ENCODE measurements at places on chromosomes 1 and 21.
A peak's percentile ranks its signal among the peaks of the same experiment; 100 is the strongest.

GRCh38 chr1:25723250-25723880, 76.6 kb upstream of the SELENON start:
- H3K27me3 ChIP-seq = peaks cover 52% of the 10 kb centered on the region
- no peak overlapping the region for H3K27ac ChIP-seq
- no peak for DNase-seq
- peaks cover 15% of the 10 kb centered on the region for H3K4me1 ChIP-seq
- no peaks in the 10 kb centered on the region for H3K36me3 ChIP-seq
- no peak overlapping the region for H3K4me3 ChIP-seq

DNA sequence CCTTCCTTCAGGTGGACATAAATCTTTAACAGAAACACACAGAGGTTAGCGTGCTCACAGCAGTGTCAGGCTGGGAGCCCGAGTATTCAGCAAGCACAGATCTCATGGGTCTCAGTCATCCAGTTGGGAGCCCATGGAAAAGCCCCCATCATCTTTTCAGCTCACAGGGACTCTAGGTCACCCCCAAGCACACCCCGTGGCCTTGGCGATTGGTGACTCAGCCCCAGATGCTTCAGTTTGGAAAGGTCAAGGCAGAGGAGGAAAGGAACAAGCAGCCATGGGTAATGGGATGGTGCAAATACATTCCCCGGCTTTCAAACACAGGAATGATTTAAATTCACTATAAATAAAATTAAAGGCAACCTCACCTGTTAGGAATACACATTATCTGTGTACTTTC, 88.9 kb downstream of the PGBD5 start:
- no peak overlapping the region for H3K27ac ChIP-seq
- no peak for DNase-seq
- no peaks in the 10 kb centered on the region for H3K4me1 ChIP-seq
- H3K36me3 ChIP-seq = no peaks in the 10 kb centered on the region

DNA sequence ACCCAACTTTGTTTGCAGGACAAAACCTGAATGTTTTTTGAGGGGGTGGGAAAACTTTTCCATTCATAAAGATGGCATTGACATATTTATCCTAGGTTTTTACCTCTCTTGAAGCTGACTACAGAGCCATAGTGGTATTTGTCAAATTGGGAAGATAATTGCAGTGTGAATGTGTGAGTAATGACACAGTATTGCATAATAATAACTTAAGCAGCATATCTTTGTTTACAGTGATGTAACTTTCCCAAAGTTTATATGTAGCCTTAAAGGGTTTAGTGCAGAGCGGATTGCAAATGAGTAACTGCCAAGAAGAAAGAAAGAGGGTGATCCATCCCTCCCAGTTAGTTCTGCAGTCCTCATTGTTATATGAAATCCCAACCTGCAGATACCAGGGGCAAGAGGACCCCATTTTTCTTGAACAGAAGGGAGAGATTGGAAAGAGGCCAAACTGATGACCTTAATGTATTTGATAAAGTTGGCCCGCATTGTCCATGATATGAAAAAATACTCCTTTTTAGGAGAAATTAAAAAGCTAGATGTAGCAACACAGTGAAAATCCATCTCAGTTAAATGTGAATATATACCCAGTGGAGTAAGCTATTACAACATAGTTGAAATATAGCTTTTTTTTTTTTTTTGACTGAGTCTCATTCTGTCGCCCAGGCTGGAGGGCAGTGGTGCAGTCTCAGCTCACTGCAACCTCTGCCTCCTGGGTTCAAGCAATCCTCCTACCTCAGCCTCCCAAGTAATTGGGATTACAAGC, 23.7 kb upstream of the NFIA start:
- no peak overlapping the region for H3K4me3 ChIP-seq
- H3K27ac ChIP-seq = no peak overlapping the region
- no peaks in the 10 kb centered on the region for H3K27me3 ChIP-seq
- H3K36me3 ChIP-seq = no peaks in the 10 kb centered on the region
- H3K4me1 ChIP-seq = peaks cover 21% of the 10 kb centered on the region

DNA sequence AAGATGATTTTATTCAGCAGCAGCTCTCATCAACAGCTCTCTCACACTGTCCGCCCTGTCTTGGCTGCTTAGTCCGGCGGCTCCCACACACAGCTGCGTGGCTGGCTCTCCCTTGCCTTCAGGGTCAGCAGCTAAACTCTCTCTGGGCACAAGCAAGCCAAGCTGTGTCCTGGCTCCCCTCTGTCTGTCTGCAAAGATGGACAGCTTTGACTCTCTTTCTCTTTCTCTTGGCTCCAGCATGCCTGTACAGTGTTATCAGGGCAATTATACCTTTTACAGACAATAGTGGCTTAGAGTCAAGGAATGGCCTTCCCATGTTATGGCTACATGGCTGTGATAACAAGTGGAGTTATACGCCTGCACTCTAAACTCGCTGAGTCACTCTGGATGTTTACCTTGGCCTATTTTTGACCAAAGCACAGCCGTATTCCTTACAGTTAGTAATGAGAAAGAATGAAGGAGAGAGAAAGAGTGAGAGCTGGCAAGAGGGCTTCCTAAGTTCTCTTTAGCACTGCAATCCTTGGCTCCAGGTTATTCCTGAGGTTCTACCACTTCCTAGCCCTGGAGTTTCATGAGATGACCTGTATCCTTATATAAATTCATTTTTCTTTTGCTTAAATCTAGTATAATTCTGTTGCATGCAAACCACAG, 59.9 kb upstream of the ZSWIM5 start:
- H3K27ac ChIP-seq = peak overlapping the region; percentile 86
- H3K27me3 ChIP-seq = peaks cover 3% of the 10 kb centered on the region
- peak; percentile 71 for DNase-seq
- no peaks in the 10 kb centered on the region for H3K36me3 ChIP-seq

DNA sequence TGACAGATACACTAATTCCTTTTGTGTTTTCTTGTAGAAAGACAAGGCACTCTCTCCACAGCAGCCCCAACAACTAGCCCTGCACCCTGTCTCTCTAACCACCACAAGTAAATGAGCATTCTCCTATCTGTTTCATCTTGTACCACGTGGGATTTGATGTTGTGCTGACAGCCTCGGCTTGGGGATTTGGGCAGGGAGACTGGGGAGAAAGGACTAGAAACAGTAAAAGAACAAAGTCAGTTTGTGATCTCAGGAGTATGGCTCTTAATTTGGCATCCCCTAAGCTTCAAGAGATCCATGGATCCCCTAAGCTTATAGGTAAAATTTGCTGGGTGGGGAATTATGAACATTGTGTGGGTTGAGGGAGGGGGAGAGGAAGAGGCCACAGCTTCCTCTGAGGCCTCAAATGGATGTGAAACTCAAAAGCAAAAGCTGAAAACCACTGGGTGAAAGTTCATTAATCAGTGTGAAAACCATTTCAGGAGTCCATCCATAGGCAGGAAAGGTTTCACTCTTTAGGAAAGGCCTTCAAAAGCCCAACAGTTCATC, 3.1 kb downstream of the C1orf162 start:
- no peaks in the 10 kb centered on the region for H3K36me3 ChIP-seq
- H3K4me1 ChIP-seq = peaks cover 20% of the 10 kb centered on the region
- H3K4me3 ChIP-seq = no peak overlapping the region
- no peak overlapping the region for H3K27ac ChIP-seq
- H3K27me3 ChIP-seq = no peaks in the 10 kb centered on the region
- no peak for DNase-seq

- H3K36me3 ChIP-seq = no peaks in the 10 kb centered on the region
- H3K4me1 ChIP-seq = no peaks in the 10 kb centered on the region
- peaks cover 16% of the 10 kb centered on the region for H3K27me3 ChIP-seq
- H3K27ac ChIP-seq = no peak overlapping the region
- no peak for DNase-seq
- H3K4me3 ChIP-seq = no peak overlapping the region
Measured at GRCh38 chr1:84823991-84824390, 69.0 kb downstream of the LPAR3 start.

- no peaks in the 10 kb centered on the region for H3K4me1 ChIP-seq
- no peak for DNase-seq
- no peak overlapping the region for H3K4me3 ChIP-seq
- H3K36me3 ChIP-seq = peaks cover 16% of the 10 kb centered on the region
- peaks cover 14% of the 10 kb centered on the region for H3K27me3 ChIP-seq
Measured at GRCh38 chr1:116743535-116743934, 10.7 kb upstream of the CD2 start.

- H3K4me1 ChIP-seq = peaks cover 7% of the 10 kb centered on the region
- DNase-seq = peak; percentile 15
- H3K36me3 ChIP-seq = no peaks in the 10 kb centered on the region
- H3K4me3 ChIP-seq = no peak overlapping the region
Measured at GRCh38 chr1:56190806-56191365, 388.5 kb downstream of the PLPP3 start.

GRCh38 chr1:113219377-113219776, 146.4 kb downstream of the LRIG2 start:
- H3K36me3 ChIP-seq = no peaks in the 10 kb centered on the region
- no peak overlapping the region for H3K27ac ChIP-seq
- DNase-seq = no peak
- peaks cover 15% of the 10 kb centered on the region for H3K27me3 ChIP-seq
- H3K4me3 ChIP-seq = no peak overlapping the region

GRCh38 chr1:232911027-232911599, 39.3 kb upstream of the NTPCR start:
- H3K27ac ChIP-seq = no peak overlapping the region
- H3K27me3 ChIP-seq = peaks cover 4% of the 10 kb centered on the region
- no peak overlapping the region for H3K4me3 ChIP-seq
- H3K36me3 ChIP-seq = no peaks in the 10 kb centered on the region
- no peak for DNase-seq

- H3K36me3 ChIP-seq = no peaks in the 10 kb centered on the region
- peaks cover 10% of the 10 kb centered on the region for H3K27me3 ChIP-seq
- H3K4me3 ChIP-seq = no peak overlapping the region
- H3K27ac ChIP-seq = no peak overlapping the region
Measured at GRCh38 chr1:227490478-227490877, 72.9 kb upstream of the ZNF678 start.

DNA sequence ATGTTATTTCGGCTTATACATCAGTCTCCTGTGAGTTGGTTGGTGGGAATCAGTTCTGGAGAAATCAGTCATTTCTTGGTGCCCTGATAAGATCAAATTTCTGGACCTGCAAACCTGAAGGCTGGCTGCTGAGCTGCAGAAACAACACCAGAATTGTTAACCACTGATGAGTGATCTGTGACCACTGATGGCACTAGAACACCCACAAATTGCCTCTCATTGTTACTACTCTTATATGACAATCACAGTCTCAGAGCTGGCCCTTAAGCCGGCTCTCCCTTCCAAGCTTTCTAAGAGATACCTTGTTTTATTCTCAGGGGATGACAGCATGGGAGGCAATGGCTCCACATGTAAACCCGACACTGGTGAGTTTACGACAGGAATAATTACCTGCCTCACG, 1.9 kb downstream of the C1orf162 start:
- H3K27me3 ChIP-seq = no peaks in the 10 kb centered on the region
- H3K4me3 ChIP-seq = no peak overlapping the region
- no peak overlapping the region for H3K27ac ChIP-seq
- no peaks in the 10 kb centered on the region for H3K36me3 ChIP-seq
- peaks cover 15% of the 10 kb centered on the region for H3K4me1 ChIP-seq
- no peak for DNase-seq

GRCh38 chr21:17793246-17794123, 25.7 kb downstream of the C21orf91 start:
- peak; percentile 48 for DNase-seq
- H3K4me1 ChIP-seq = peaks cover 26% of the 10 kb centered on the region

- H3K36me3 ChIP-seq = no peaks in the 10 kb centered on the region
- no peak overlapping the region for H3K27ac ChIP-seq
- H3K27me3 ChIP-seq = peaks cover 3% of the 10 kb centered on the region
- no peaks in the 10 kb centered on the region for H3K4me1 ChIP-seq
- no peak for DNase-seq
Measured at GRCh38 chr1:14768582-14769304, 170.3 kb downstream of the KAZN start.

- peaks cover 42% of the 10 kb centered on the region for H3K4me1 ChIP-seq
- DNase-seq = no peak
- H3K36me3 ChIP-seq = peaks cover 43% of the 10 kb centered on the region
- H3K27me3 ChIP-seq = peaks cover 10% of the 10 kb centered on the region
Measured at GRCh38 chr1:42932442-42932941, 26.2 kb downstream of the SLC2A1 start.

DNA sequence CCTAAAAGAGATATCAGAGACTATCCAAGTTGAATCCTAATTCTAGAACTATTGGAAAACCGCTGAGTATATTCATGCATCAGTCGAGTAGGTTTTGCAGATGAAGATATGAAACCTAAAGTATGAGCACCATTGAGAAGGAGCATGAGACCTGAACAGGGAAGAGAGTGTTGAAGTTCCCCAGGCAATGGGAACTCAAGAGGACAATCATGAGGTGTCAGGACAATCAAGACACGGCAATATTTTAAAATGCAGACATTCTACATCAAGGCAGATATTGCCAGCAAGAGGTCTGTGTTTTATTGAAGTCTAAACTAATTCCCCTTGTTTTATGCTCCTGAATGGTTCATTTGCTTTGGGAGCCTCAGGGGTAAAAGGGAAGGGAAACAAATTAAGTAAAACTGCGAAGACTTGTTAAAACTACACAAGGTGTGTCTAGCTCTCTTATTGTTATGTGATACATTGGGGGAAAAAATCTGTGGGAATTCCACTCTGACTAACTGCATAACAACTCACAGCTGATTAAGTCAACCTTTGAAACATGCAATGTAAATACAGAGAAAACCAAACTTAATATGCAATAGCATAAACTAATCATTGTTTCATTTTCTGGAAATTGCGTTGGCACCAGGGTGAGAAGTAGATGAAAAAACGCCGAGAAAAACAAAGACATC, 347.9 kb upstream of the ADGRL2 start:
- no peaks in the 10 kb centered on the region for H3K4me1 ChIP-seq
- no peaks in the 10 kb centered on the region for H3K36me3 ChIP-seq
- H3K27ac ChIP-seq = no peak overlapping the region

- no peak for DNase-seq
- peaks cover 36% of the 10 kb centered on the region for H3K27me3 ChIP-seq
- H3K27ac ChIP-seq = no peak overlapping the region
- H3K4me3 ChIP-seq = no peak overlapping the region
- H3K36me3 ChIP-seq = no peaks in the 10 kb centered on the region
Measured at GRCh38 chr1:10759413-10760200, 36.8 kb downstream of the CASZ1 start.

DNA sequence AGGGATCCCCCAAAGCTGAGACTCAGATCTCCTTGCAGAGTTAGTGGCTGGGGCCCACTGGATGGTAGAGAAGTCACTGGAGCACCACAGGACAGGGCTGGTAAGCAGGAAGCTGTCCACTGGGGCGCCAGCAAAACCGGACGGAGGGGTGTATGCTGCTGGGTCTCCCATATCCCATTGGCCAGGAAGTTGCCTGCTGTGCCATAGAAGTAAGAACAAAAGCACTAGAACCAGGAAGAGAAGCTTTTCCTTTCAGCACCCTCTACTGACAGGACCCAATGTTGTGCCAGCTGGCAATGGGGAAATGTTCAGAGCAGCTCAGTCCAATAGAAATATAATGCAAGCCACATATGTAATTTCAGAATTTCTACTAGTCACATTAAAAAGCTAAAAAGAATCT, 146.6 kb downstream of the SPATA46 start:
- H3K27ac ChIP-seq = no peak overlapping the region
- no peak overlapping the region for H3K4me3 ChIP-seq
- H3K27me3 ChIP-seq = peaks cover 24% of the 10 kb centered on the region
- peaks cover 6% of the 10 kb centered on the region for H3K4me1 ChIP-seq

GRCh38 chr21:44815852-44816628, 1.8 kb downstream of the SUMO3 start:
- no peaks in the 10 kb centered on the region for H3K27me3 ChIP-seq
- H3K27ac ChIP-seq = peak overlapping the region; percentile 22
- peaks cover 11% of the 10 kb centered on the region for H3K36me3 ChIP-seq
- DNase-seq = no peak

- no peak overlapping the region for H3K4me3 ChIP-seq
- no peak for DNase-seq
- H3K27ac ChIP-seq = no peak overlapping the region
- H3K4me1 ChIP-seq = no peaks in the 10 kb centered on the region
Measured at GRCh38 chr21:44576025-44576420, 2.5 kb downstream of the KRTAP10-4 start.
